ENCODE measurements at places on chromosomes 2 and 18.

DNA sequence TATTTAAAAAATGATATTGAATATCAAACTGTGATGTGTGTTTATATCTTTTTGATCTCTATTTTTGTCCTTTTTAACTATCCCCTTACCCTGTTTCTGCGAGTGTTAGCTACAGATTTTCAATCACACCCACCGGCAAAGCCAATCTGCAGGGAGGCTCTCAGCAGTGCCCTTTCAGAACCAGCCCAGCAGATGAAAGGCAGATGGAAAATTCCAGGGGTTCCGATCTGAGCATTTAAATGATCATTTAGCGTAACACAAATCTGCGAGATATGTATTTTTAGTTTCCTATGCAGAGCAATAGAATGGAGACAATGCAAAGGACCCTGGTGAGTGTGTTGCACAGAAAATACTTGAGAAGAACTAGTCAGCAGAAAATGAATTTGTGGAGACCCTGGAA, 2170.5 kb upstream of the PIK3C3 start:
- DNase-seq: no peak

DNA sequence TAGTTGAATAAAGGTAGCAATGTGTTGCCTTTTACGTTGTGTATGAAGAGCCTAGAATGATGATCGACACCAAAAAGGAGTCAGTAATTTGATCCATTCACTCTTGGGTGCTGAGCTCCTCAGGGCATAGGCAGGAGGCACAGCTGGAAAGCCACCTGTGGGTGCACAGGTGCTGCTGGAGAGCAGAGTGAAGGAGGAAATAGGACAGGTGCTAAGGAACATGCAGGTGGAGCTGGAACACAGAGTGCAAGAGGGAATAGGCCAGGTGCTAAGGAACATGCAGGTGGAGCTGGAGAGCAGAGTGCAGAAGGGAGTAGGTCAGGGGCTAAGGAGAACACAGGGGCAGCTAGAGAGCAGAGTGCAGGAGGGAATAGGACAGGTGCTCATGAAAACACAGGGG, 86.1 kb downstream of the SH3YL1 start:
- DNase-seq: no peak

GRCh38 chr2:159214325-159214865, 72.1 kb downstream of the WDSUB1 start:
- no peak for DNase-seq

DNA sequence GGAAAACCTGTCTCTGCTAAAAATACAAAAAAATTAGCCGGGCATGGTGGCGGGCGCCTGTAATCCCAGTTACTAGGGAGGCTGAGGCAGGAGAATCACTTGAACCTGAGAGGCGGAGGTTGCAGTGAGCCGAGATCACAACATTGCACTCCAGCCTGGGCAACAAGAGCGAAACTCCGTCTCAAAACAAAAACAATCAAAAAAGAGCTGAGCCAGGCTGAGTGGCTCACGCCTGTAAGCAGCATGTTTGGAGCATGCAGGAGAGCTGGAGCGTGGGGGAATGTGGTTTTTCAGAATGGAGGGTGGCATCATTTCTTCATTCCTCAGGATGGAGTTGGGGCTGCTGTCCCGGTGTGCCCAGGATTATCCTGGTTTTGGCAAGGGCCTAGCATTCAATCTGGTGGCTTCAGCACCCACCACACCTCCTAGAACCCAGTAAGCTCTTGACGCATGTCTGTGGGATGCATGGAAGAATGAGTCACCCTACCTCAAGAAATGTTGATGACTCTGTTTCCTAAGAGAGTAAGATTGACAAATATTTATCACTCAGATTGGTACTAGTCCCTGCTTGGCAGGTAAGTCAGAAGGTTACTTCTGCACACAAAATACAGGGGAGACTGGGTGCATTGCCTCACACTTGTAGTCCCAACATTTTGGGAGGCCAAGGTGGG, 90.2 kb upstream of the ODC1 start:
- no peak for DNase-seq
